Activated CD4-positive, alpha-beta T cell treated with anti-CD3 and anti-CD28 coated beads, Interleukin-2, Interleukin-4, amounts not matched to agents 100 ng/mL and 50 ng/mL, durations not matched to agents 16 hours and 8 hours (primary cell): ENCODE measurements at places on chromosomes 3 and 15.

- no peak for DNase-seq
Observed at GRCh38 chr3:197343656-197344408, 45.4 kb upstream of the DLG1 start.

GRCh38 chr15:61295239-61295638, 66.1 kb upstream of the RORA start:
- DNase-seq: no peak

GRCh38 chr15:89754361-89755154, 3.5 kb upstream of the MESP1 start:
- DNase-seq: no peak

GRCh38 chr15:56786966-56787365, 53.7 kb upstream of the ZNF280D start:
- DNase-seq: peak; percentile 87

DNA sequence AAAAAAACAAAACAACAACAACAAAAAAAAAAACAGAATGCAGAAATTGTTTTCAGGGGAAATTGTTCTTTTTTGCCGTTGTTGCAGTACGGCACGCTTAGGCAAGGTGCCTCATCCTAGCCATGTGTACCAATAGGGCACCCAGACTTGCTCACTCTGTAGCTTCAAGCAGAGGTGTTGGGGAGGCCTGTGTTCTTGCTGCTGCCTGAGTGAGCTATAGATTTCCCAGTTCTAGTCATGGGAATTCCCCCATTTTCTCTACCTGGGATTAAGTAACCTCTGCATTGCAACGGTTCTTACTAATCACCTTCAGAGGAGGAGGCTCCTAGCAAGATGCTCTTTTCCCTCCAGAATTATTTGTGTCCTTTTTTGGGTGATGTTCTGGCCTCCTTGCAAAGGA, 12.9 kb upstream of the PARL start:
- DNase-seq: no peak

DNA sequence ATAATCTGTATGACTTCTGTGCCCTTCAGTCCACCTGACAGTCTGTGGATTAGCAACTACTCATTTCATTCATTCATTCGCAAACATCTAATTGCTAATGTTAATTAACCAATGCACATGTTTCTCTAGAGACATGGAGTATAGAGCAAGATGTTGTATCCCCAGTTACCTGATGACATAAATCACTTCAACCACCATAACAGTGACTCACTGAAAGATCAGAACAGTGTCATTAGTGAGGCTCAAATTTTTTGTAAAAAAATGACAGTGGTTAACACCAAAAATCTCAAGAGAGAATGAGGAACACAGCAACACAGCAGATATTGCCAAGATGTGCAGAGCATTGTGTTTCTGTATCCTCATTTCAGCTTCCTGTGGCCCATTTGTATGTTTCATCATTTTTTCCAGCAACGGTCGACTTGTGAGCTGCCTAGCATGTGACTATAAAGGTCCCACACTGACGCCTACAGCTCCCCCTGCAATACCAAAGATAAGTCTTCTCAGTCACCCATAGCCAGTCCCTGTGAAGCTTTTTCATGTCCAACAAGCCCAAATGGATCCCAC, 3.7 kb upstream of the PLD1 start:
- DNase-seq: peak; percentile 73

DNA sequence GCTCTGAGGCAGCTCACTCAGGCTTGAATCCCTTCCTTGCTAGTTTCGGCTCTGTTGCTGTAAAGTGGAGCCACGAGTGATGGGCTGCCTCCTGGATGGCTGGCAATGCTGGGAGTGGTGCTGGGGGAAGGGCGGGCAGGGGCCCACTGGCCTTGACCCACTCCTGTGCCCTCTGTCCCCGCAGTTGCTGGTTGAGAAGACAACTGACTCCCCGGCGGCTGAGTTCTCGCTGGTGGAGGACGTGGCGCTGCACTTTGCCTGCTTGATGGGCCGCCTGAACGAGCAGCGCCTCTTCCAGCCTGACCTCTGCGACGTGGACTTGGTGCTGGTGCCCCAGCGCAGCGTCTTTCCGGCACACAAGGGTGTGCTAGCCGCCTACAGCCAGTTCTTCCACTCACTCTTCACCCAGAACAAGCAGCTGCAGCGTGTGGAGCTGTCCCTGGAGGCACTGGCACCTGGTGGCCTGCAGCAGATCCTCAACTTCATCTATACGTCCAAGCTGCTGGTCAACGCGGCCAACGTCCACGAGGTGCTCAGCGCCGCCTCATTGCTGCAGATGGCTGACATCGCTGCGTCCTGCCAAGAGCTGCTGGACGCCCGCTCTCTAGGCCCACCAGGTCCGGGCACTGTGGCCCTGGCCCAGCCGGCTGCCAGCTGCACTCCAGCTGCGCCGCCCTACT, 4.7 kb downstream of the ZBTB47 start:
- no peak for DNase-seq

DNA sequence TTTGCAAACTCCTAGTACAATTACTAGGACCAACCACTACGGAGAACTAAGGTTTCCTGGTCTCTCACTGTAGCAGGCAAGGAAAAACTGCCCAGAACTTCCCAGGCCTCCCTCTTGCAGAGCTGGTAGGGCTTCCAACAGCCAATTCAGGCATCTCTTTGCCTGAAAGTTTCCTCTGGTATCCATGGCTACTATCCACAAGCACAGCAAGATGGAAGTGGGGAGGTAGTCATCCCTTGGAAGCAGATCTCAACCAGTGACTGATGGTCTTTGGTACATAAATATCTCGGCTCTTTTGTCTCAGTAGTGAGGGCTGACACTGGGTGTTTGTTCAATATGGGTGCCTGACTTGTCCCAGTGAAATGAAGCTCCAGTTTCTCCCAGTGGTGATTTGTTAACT, 201.3 kb upstream of the MRPL3 start:
- no peak for DNase-seq

GRCh38 chr15:39596358-39597051, 15.6 kb downstream of the THBS1 start:
- DNase-seq: no peak

- DNase-seq: no peak
Observed at GRCh38 chr3:17057321-17057720, 172.6 kb downstream of the PLCL2 start.

DNA sequence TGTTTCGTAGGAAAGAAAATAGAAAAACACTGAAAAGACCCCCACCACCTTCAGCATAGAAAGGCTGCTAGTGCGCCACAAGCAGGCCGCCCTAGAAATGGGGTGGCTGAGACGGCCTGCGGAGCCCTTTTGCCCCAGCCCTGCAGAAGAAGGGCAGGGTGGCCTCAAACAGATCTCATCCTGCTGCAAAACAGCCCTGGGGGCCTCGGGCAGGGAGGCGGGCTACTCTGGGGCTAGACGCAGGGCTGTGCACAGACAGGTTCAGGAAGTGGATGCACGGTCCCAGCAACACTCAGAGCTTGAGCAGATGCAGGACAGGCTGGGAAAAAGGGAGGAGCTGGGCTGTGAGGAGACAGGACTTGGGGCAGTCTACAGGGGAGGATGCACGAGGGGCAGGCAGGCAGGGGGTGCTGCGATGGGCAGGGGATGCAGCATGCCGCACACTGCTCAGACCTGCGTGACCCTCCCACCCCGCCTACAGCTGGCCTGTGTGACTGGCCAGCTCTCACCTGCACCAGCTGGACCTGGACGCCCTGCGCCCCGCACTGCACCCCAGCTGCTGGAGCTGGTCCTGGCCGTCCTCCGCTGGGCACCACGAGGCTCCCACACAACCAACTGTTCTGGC, 34.3 kb downstream of the ZXDC start:
- DNase-seq: no peak
